Daoy (cell line): ENCODE measurements at places on chromosomes 3 and 15. TPM values are rescaled to one million over a fixed set of nuclear protein-coding genes. Genes with fewer than 3 reads are reported as not detected.

GRCh38 chr15:82803793-82804574 lies 1.9 kb downstream of the FSD2 start:
- DNase-seq, result no peak

DNA sequence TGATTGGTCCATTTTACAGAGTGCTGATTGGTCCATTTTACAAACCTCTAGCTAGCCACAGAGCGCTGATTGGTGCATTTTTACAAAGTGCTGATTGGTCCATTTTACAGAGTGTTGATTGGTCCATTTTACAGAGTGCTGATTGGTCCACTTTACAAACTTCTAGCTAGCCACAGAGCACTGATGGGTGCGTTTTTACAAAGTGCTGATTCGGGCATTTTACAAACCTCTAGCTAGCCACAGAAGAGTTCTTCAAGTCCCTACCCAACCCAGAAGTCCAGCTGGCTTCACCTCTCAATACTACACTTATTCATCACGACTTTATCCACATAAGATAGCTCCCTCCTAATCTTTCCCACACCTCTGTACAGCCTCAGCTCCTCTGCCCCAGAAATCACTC lies 899.8 kb downstream of the TUSC7 start:
- no peak for DNase-seq

GRCh38 chr3:127714866-127715265 lies 42.1 kb downstream of the ABTB1 start:
- no peak for DNase-seq

ZNF621 gene
- 9.9 and 13.0 TPM in 2 replicates for total RNA-seq

IMPG2 gene
- total RNA-seq, result 0.21 TPM in 1 of 2 replicates, not detected in the other

CDHR4 gene
- not detected in 2 replicates for total RNA-seq
